ENCODE measurements at places on chromosomes 4 and X.

DNA sequence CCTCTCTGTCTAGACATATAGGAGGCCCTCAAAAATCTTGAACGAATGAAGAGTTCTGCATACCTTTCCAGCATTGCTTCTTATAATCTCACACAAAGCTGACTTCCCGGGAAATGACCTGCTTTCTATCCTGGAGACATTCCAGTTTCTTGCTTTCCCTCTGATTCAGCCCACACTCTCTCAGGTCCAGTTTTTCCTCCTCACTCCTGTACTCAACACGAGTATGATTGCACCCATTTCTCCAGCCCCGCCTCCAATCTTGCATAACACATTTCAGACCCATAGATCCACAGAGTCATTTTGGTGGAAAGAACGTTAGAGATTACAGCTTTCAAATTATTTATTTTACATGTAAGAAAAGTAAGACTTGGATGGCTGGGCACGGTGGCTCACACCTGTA lies 127.5 kb upstream of the TLR3 start:
- no peak for DNase-seq

- no peak for DNase-seq
Observed at GRCh38 chr4:104772849-104773248, 278.2 kb upstream of the CXXC4 start.

GRCh38 chrX:9462456-9462855 lies 2.4 kb upstream of the TBL1X start:
- no peak for DNase-seq

DNA sequence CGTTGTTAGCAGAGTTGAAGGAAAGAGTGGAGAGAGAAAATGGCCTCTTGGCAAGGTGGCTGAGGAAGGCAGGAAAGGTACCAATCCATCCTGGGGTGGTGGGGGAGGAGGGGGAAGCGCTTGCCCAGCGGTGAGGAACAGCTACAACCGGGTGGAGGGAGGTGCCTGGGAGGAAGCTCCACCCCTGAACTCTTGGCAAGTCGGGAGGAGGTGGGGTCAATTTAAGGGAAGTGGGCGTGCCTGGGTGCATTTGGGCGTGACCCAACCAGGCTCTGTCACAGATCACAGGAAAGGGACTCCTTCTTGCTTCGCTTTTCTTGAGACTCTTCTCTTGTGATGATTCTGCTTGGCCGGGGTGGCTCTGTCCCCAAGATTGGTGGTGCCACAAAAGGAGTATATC lies 41.7 kb downstream of the BCORL1 start:
- peak; percentile 31 for DNase-seq

- no peak for DNase-seq
Observed at GRCh38 chrX:69088171-69088938, 76.9 kb downstream of the PJA1 start.

- DNase-seq, result no peak
Observed at GRCh38 chr4:153276971-153277370, 67.5 kb upstream of the MND1 start.

DNA sequence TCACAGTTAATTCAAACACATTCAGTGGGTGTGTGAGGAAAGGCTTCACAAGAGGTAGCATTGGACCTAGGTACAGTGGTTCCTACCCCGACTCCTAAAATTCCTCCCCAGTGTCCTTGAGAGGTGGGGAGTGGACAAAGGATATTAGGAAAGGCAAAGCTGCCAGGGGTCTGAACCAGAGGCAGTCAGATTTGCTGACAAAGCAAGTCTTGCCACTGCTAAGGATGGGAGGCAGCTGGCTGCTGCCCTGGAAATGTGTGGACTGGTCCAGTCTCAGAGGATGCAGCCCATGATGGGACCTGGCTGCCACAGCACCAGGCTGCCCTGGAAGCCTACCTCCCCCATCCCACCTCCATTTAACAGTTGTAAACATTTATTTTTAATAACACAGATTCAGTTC lies 4.1 kb upstream of the PHF8 start:
- no peak for DNase-seq

DNA sequence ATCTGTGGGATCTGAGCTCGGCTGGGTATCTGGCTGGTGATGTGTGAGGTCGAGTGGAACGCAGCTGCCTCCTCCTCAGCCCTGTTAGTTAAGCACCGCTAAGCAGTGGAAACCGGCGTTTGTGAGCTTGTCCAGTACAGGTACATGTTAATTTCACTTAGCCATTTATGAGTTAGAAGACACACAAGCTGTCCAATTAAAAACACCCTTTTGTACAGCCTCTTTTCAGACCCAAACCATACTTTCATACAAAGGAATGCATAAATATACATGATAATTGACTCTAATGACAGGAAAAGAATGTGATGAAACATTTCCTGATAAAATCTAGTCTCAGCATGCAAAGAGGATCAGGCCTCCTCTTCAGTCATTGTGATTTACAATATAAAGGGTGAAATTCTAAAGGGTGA lies 163.6 kb upstream of the FAT1 start:
- no peak for DNase-seq

DNA sequence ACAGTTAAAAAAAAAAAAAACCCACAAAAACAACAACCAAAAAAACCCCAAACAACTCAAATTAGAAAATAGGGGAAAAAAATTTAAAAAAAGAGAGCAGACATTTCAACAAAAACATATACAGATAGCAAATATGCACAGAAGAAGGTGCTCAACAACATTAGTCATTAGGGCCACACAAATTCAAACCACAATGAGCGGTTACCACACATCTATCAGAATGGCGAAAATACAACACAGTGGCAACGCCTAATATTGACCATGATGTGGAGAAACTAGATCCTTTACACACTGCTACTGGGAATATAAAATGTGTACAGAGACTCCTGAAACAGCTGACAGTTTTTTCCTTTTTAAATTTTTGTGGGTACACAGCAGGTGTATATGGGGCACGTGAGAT lies 19.4 kb downstream of the LYAR start:
- DNase-seq, result no peak

GRCh38 chr4:31291238-31291637 lies 571.1 kb downstream of the PCDH7 start:
- no peak for DNase-seq

DNA sequence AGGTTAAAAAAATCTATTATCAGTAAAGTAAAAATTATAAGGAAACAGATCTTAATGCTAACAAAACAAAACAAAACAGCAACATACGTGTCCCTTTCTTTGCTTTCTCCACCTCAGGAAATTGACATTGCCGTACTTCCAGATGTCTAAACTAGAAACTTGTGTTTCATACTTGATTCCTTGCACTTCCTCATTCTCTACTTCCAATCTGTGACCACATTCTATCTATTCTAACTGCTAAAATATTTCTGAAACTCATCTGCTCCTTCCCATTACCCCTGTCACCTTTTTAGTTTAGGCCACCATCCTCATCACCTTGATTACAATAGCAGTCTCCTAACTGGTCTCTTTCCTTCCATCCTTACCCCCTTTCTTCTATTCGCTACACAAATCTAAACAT lies 22.5 kb upstream of the RPA4 start:
- no peak for DNase-seq

GRCh38 chr4:177196615-177197014 lies 113.1 kb upstream of the NEIL3 start:
- no peak for DNase-seq

DNA sequence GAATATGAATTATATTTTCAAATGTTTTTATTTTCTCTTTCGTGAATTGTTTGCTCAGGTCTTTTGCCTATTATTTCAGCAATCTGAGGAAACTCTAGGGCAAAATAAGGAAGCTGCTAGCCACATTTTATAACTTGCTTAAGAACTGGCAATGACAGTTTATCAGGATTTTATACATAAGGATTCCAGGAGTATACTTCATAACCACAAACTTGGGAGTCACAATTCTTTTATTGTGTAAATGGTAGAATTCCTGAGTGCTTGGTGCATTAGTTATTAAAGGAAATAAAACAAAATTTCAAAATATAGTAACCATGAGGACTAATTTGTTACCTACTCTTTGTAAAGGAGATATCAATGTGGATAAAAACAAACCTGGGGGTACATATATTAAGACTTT lies 54.4 kb downstream of the PALLD start:
- no peak for DNase-seq

- DNase-seq, result no peak
Observed at GRCh38 chr4:36224972-36225903, 19.1 kb downstream of the ARAP2 start.

GRCh38 chr4:98749206-98749605 lies 90.8 kb upstream of the TSPAN5 start:
- DNase-seq, result no peak

DNA sequence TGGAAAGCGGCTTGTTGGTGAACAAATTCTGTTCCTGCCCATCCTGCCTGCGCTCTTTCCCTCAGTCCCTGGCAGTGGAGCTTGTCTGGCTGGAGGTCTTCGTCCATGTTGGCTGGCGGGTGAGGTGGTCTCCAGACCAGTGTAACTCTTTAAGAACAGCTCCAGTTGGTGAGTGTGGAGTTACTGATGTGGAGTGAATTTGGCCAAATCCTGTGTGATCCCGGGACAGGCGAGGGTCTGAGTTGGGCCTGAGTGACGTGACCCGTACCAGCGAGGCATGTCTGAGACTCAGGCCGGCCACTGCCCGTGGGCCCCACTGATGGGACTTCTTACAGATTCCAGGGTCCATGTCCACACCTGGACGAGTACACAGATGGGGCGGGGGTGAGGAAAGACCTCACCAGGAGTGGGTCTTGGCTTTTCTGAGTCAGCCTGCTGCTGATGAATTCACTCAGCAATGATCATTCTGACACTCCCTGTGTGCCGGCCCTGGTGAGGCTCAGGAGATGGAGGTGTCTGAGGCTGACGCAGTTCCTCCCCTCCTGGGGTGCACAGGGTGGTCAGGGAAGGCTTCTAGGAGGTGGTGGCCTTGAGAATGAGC lies 45.5 kb downstream of the PSAPL1 start:
- DNase-seq, result no peak

- DNase-seq, result no peak
Observed at GRCh38 chr4:16521156-16521915, 295.1 kb upstream of the TAPT1 start.

- DNase-seq, result no peak
Observed at GRCh38 chrX:149949743-149950436, 11.6 kb upstream of the EOLA2 start.

GRCh38 chr4:54657551-54658251 lies at the start of gene KIT:
TSS of gene KIT (plus strand) at chr4:54657957. CDS start at chr4:54658015, 58 bp downstream.
- no peak for DNase-seq

DNA sequence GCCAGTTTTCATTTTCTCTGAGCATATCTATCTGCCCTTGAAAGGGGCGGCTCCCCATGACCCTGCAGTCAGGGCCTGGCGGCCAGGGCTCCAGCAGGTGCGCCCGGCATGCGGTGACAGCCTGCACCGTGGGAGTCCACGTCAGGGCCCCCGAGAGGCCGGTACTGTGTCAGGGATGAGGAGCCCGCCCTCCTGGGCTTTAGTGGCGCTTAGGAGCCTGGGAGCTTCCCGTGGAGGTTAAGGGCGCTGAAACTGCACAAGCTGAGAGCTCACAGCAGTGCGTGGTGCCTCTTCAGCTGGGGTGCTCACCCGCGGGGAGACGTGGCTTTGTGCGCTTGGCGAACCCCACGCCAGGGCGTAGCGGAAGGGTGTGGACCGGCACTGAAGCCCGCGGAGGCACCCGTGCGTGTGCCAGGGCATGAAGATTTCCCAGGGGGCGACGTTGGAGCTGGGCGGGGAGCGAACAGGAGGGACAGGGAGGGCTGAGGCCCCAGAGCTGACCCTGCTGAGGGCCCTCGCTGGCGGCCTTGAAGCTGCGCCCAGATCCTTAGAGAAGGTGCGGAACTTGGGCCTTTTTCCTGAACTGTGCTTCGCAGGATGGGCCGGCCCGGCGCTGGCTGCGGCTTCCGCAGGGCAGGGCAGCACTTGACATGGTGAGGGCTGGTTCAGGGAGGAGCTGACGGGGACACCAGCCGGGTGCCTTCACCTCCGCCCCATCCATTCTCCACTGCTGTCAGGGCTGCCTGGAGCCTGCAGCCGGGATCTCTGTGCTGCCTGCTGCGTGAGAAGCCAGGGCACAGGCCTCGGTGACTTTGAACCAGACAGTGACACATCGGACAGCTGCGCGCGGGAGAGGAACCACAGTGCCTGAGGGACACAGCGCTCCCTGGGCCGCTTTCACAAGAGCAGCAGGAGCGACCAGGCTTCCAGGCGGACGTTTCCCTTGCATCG lies 32.9 kb downstream of the HTT-AS start:
- DNase-seq, result peak; percentile 9

DNA sequence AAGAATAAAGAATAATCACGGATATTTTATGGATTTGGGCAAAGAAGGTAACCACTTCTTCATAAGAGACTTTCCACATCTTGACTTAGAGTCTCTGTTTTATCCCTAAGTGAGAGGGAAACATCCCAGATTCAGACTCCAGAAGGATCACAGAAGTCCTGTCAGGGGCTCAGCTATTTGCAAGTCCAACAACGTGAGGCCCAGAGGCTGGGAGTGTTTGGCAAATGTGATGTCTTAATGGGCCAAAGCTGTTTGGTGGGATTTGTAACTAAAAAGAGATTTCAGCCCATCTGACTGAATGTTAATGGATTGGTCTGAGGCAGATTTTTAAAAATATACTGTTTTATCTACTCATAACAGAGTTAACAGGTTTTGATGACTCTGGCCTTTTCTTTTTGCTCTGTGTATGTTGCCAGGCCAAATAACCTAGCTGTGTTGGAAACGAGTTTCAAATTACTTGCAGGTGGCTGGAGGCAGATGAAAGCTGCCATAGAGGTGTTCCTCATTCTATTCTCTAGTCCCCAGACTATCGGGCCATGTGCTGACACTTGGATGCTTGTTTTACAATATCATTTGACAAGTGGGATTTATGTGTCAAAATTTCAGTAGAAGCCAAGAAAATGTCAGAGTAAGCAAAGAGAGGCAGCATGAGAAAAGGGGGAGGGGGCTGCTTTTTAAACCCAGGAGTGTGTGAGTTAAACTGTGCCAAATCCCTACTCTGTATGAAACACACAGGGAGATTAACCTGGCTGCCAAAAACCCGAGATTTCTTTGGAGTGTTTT lies 330.9 kb downstream of the DCHS2 start:
- no peak for DNase-seq

- no peak for DNase-seq
Observed at GRCh38 chrX:69089203-69089602, 76.0 kb downstream of the PJA1 start.

- DNase-seq, result no peak
Observed at GRCh38 chrX:120452131-120452530, 17.0 kb downstream of the LAMP2 start.

- no peak for DNase-seq
Observed at GRCh38 chr4:37381040-37381668, 136.6 kb downstream of the NWD2 start.

DNA sequence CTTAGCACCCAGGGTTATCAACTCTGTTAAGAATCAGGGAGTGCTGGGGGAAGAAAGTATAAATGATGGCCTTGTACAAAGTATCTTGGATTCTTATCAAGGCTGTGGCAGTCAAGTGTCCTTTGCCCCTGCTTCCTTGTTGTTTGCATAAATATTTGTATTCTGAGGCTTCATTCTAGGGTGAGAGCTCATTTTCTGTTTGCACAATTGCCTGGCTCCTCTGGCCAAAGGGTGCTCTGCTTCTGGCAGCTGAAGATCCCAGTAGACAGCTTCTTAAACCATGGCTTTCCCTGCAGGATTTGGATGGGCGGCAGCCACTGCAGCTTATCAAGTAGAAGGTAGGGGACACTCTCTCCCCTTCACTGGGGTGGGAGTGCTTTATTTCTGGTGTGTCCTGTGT lies at the start of gene GBA3:
Gene GBA3, plus strand, starts transcription at position 202 of the 400 bp plus-strand sequence.
- no peak for DNase-seq
